M059J (cell line): ENCODE measurements at places on chromosomes 16 and 17. TPM values are rescaled to one million over a fixed set of nuclear protein-coding genes. Genes with fewer than 3 reads are reported as not detected.
A peak's percentile ranks its signal among the peaks of the same experiment; 100 is the strongest.

GPRC5B gene
- 0.86 and 3.2 TPM in 2 replicates for total RNA-seq

GRCh38 chr17:11986179-11986941 is 10.9 kb downstream of the ZNF18 start:
- no peak for DNase-seq

DNA sequence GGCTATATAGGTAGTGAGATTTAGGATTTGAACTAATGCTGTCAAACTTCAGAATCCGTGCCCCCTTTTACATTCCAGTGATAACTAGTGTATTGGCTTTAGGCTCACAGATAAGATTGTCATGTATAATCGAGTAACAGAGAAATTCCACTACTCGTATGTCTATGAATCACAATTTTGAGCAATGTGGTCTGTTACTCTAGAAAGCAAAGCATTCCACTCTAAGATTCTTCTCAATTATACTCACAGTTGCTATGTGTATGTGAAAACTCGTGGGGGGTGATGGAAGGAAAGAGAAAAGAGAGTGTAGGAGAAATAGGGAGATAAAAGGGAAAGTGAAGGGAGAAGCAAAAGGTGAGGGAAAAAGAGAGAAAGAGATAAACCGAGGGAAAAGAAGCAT is 1175.1 kb upstream of the GOT2 start:
- peak; percentile 15 for DNase-seq

DNA sequence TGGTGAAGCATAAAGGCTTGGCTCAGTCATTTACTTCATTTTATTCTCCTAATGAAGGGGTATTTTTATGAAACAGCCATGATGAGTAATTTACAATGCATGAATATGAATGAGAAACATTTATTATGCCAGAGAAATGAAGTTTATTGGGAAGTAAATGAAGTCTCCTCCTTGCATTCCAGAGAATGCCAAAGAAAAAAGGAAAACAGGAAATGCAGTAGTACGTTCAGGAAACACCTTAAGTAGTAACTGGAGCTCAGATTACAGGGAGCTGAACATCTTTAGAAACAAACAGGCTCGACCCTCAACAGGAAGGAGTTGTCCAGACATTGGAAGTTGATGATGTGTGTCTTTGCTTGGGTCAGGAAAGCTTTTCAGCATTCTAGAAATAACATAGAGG is 4.6 kb downstream of the KRT34 start:
- peak; percentile 64 for DNase-seq
